Left renal pelvis (tissue), 4 donors: ENCODE measurements at places on chromosomes 13 and 19. TPM values are rescaled to one million over a fixed set of nuclear protein-coding genes. Genes with fewer than 3 reads are reported as not detected.

GRCh38 chr13:105569816-105570215 is 965.6 kb downstream of the EFNB2 start:
- DNase-seq: no peak

DNA sequence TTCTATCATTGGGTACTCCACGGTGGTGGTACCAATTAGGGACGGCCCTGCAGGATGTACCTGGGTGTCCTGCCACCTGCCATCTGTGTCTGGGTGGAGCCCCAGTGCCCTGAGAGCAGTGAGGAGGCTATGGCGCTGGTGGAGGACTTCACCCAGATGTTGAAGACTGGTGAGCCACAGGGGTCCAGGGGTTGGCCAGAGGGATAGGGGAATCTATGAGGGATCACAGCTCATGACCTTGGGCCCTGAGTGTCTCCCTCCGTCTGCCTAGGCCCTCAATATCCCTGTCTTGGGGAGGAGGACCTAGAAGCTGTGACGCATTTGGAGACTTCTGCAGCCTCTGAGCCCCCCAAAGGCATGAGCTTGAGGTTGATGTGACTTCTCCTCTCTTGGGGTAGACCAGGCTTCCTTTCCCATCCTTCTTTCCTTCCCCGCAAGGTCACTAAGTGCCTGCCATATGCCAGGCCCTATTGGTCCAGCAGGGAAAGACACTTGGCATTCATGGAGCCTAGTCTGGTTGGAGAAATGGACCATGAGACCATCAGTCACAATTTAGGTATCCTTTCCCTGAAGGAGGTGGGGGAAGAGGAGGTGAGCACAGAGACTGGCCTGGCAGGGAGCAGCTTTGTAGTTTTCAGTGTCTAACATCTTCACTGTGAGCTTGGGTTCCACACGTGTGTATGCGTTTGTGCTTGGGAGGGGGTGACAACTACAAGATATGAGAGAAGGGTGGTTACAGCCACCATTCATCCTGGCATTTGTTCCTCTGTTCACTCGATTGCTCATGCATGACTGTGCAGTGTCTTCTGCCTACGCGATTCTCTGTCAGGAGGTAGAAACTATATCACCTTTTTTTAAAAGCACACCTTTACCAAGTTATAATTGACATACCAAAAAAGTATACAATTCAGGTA is 5.1 kb upstream of the MZF1 start:
- DNase-seq: no peak

- DNase-seq: no peak
Observed at GRCh38 chr19:45251452-45252354, 632 bp downstream of the MARK4 start.

GRCh38 chr19:41426116-41426841 is 895 bp downstream of the B3GNT8 start:
- no peak for DNase-seq

DNA sequence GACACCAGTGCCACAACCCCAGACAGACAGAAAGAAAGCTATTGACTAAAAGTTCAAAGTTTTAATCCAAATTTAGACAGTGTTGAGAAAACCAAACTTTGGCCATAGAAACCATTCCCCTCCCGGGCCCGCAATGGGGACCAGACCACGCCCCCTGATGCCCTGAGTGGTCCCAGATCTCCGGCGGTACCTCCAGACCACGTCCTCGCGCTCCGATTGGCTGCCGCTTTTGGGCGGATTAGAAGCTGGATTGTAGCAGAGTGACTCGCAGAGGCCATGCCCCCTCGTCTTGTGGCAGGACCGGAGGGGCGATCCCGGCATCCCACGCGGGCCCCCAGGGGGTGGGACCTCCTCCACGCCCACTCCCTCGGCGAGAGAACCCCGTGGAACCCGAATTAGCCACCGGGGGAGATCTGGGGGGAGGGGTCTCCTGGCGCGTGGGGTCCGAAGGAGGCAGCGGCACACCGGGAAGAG is 797 bp upstream of the HSD17B14 start:
- DNase-seq: peak; percentile 60

- DNase-seq: no peak
Observed at GRCh38 chr13:78638216-78638615, 20.7 kb downstream of the OBI1 start.

GRCh38 chr19:47699360-47699917 is 13.8 kb upstream of the EHD2 start:
- no peak for DNase-seq

DNA sequence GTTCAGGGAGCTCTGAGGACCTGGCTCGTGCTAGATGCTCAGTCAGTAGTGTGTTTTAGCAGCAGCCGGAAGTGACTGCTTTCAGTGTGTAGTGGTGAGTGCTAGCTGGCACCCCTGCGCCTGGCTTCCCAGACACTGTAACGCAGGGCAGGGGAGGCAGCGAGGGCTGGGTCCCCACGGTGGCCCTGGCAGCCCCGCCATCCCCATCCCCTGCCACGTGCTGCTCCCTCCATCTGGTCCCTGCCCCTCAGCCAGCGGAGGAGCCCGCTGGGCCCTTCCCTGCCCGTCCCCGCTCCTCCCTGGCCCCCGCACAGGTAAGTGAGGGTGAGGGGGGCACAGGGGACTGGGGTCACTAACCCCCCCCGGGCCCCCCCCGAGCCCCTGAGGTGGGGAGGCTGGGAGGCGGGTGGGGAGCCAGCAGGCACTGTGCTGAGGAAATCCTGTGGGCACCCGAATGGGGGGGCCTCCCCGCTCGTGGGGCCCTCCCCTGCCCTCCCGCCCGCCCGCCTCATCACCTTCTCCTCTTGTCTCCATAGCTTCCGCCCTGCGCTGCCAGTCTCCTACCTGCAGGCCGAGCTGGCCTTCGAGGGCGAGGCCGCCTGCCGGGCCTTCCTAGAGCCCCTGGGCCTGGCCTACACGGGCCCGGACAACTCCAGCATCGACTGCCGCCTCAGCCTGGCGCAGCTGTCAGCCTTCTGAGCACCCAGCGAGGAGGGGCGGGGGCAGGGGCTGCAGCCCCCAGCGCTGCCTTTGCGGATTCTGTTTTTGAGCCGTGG is 3.2 kb downstream of the LENG9 start:
- DNase-seq: no peak

DNA sequence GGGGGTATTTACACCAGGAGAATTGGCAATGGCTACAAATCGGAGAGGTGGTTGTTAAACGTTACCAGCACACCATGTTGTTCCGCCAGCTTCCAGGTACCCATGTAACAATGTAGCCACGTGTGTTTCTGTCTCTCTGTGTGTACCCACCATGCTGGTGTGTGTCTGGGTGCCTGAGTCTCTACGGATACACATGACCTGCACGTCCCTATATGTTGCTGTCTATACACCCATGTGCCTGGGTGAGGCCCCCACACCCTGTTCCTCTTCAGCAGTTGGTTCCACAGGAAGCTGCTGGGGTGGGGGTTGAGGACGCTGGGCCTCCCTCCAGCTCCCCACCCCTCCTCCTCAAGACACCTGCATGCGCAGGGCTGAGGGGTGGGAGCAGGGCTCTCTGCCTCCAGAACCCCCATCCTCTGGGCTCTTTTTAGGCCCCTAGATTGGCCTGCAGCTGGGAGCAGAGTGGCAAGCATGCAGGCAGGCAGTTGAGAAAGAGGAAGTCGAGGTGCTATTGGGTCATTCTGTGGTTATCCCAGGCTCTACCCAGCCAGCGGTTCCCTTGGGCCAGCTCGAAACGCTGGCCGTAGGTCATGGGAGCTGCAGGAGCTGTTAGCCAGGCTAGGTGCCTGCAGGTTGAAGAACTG is at the start of gene ARHGEF18:
ARHGEF18 (plus strand) TSS at position 351 of the 644 bp plus-strand sequence. CDS start 13,954 bp downstream, outside the sequence.
- DNase-seq: no peak

- DNase-seq: no peak
Observed at GRCh38 chr13:67549331-67549730, 319.2 kb upstream of the PCDH9 start.

DNA sequence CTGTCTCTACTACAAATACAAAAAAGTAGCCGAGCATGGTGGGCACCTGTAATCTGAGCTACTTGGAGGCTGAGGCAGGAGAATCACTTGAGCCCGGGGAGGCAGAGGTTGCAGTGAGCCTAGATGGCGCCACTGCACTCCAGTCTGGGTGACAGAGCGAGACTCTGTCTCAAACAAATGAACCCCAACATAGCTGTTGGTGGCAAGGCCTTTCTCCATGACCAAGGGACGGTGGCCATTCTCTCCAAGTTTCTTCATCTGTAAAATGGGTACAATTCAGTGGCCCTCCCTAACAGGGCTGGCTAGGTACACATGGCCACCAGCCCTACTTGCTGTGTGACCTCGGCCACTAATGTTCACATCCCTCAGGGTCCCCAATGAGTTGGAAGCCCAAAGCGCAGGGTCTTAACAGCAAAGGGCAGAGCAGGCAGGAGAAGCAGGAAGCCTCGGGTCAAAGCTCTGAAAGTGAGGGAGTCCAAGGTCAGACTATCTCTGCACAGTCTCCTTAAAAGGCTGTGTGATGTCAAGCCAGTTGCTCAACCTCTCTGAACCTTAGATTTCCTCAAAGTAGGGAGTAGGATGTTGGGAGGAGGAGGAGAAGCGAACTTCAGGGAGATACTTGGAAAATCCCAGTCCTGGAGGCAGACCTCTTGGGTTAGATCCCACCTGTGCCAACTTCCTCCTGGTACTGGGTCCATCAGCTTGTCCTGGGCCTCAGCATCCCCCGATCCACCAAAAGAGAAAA is 2.7 kb downstream of the JUND start:
- DNase-seq: no peak

Gene MBD3L2
- not detected for polyA plus RNA-seq

Gene COX7A1
- 25.6 TPM for polyA plus RNA-seq

Gene FAM216B
- not detected for polyA plus RNA-seq

Gene OR7G1
- not detected for polyA plus RNA-seq

Gene NR2F6
- polyA plus RNA-seq: 23.7 TPM

Gene SPRED3
- 0.63 TPM for polyA plus RNA-seq

Gene CPT1C
- 16.9 TPM for polyA plus RNA-seq

Gene NCR1
- 0.13 TPM for polyA plus RNA-seq

Gene LGI4
- 2.7 TPM for polyA plus RNA-seq

Gene LILRA1
- polyA plus RNA-seq: 0.70 TPM
